ENCODE measurements at places on chromosomes 16 and 17.

- DNase-seq = no peak
These were observed 14.1 kb downstream of the CD7 start for GRCh38 chr17:82302991-82303943.

DNA sequence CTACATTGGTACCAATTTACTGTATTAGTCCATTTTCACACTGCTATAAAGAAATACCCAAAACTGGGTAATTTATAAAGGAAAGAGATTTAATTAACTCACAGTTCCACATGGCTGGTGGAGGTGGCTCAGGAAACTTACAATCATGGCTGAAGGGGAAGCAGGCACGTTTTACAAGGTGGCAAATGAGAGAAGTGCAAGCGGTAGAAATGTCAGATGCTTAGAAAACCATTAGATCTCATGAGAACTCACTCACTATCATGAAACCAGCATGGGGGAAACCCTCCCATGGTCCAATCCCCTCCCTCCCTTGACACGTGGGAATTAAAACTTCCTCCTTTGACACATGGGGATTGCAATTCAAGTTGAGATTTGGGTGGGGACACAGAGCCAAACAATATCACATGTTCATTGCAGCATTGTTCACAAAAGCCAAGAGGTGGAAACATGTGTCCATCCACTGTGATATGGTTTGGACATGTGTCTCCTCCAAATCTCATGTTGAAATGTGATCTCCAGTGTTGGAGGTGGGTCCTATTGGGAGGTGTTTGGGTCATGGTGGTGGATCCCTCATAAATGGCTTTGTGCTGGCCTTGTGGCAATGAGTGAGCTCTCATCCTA, 3.1 kb upstream of the SPACA3 start:
- no peak for DNase-seq

DNA sequence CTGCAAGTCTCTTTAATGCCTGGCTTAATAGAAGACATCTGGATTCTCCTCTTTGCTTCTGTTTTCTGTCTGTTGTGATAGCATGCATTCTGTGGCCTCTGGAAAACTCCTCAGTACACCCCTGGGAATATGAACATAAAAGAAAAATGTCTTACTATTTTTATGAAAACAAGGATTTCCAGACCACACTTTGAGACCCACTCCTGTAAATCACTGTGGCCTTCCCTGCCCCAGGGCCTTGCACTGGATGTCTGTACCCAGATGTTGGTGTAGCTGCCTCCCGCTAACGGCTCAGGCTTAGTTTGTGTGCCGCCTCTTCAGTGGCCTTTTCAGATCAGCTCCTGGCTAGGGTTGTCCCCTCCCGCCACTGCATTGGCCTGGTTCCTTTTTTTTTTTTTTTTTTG, 126.6 kb downstream of the SOCS1 start:
- no peak for DNase-seq

- DNase-seq = no peak
These were observed 32.0 kb downstream of the LRRC75A start for GRCh38 chr17:16459855-16460550.

GRCh38 chr17:66455060-66455459, 152.6 kb downstream of the PRKCA start:
- no peak for DNase-seq

DNA sequence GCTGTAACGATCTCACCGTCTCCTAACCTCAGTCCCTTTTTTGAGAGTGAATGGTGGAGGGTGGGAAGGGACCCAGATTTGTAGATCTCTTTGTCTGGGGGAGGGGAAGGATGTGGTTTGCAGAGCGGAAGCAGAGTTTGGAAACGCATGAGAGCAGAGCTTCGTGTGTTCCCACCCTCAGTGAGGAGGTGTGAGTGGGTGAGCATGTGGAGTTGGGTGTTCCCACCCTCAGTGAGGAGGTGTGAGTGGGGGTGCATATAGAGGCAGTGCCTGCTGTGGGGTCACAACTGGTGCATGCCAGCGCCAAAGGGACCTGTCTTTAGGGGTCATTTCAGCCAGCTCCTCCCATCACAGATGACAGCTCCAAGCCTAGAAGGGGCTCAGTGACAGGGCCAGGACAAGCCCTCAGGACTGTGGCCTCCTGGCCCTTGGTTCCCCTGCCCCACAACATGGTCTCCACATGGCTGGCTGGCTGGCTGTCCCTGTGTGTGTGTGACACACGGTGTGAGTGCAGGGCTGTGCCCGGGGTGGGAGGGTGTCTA, 1.8 kb upstream of the CISD3 start:
- DNase-seq = no peak

DNA sequence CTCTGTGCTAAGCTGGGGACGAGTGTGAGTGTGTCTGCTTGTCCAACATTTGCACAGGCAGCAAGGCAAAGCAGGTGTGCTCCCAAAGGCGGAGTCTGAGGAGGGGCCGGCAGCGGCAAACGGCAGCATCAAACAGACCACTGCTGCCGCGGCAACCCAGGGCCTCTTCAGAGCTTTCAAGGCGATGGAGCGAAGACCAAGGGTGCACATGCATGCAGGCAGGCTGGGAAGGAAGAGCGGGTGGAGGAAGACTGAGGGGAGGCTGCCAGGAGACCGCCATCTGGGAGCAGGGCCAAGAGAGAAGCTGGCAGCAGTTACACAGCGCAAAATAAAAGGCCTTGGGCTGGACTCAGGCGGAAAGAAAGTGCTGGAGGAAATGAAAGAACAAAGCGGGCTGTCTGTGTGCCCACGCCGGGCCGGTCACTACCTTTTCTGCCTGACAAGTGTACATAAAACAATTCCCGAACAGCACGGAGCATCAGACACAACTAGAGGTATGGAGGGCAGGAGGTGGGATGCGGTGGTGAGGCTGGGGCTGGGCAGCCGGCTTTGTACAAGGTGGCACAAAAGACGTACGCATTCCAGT, 8.5 kb downstream of the TIMM22 start:
- peak; percentile 71 for DNase-seq

GRCh38 chr16:50279504-50279865, 13.1 kb downstream of the ADCY7 start:
- no peak for DNase-seq

GRCh38 chr16:28556914-28557320, 3.2 kb downstream of the SGF29 start:
- no peak for DNase-seq

GRCh38 chr17:69779378-69780214, 295.4 kb upstream of the KCNJ16 start:
- no peak for DNase-seq

DNA sequence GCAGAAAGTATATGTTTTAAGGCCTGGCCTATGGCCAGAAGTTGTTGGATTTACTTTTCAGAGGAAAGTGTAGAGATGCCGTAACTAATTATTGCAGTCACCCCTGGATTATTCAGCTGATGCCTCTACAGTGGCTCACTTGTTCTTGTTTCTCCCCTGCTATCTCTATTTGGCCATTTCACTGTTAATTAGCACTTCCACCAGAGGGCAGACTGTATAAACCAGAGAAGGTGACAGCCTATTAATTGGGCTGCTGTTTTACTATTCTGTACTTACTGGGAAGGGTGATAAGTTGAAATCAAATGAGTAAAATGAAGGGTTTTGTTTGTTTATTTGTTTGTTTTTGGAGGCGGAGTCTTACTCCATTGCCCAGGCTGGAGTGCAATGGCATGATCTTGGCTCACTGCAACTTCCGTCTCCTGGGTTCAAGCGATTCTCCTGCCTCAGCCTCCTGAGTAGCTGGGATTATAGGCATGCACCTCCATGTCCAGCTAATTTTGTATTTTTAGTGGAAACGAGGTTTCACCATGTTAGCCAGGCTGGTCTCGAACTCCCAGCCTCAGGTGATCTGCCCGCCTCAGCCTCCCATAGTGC, 66.0 kb downstream of the CDK12 start:
- no peak for DNase-seq

GRCh38 chr17:12510535-12510934, 155.2 kb upstream of the MYOCD start:
- no peak for DNase-seq

GRCh38 chr17:75927286-75927922, 13.4 kb downstream of the FBF1 start:
- peak; percentile 27 for DNase-seq

DNA sequence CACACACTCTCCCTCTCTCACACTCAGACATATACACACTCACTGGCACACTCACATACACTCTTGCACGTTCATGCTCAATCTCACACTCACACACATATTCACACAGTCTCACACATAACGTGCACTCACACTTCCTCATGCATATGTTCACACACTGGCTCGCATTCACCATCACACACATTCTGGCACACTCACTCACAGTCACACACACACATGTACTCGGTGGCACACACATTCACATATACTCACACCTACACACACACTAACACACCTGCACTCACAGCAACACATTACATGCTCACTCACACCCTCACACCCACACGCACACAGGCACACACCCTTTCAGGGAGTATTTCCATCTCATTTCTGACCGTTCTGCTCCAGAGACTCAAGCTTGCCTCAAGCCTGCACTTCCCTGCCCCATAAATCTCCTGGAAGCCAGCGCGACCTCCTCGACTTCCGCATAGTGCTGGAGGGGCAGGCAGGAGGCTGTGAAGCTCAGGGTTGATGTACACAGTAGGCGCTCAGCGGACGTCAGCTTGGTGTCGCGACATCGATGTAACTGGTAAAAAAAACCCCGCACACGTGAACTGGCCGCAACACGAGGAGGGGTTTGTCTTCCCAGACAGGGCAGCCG, 66.7 kb upstream of the FOXF1 start:
- DNase-seq = no peak

DNA sequence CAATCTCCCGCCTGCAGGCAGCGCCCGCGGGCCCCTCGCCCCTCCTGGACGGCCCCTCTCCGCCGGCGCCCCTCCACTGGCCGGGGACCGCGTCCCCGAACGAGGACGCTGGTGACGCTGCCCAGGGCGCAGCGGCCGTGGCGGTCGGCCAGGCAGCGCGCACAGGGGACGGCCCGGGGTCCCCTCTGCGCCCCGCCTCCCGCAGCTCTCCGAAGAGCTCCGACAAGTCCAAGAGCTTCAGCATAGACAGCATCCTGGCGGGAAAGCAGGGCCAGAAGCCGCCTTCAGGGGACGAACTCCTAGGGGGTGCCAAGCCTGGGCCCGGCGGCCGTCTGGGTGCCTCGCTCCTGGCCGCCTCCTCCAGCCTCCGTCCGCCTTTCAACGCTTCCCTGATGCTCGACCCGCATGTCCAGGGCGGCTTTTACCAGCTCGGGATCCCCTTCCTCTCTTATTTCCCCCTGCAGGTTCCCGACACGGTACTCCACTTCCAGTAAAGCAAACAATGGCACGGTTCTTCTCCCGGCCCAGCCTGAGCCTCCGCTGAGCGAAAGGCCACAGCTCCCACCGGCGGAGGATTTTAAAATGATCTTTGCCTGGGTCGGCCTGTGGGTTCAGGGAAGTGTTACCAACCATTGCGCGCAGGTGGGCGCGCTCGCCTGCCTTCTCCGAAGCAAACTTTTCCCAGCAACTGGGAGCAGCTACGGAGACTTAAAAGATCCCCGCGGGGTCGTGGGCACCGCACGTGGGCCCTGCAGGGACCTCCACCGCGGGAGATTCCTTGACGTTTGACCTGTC, 1.1 kb downstream of the FOXL1 start:
- no peak for DNase-seq

- no peak for DNase-seq
These were observed 17.7 kb downstream of the USP10 start for GRCh38 chr16:84717484-84717883.

GRCh38 chr17:74497471-74497870, 31.0 kb downstream of the CD300A start:
- DNase-seq = no peak

DNA sequence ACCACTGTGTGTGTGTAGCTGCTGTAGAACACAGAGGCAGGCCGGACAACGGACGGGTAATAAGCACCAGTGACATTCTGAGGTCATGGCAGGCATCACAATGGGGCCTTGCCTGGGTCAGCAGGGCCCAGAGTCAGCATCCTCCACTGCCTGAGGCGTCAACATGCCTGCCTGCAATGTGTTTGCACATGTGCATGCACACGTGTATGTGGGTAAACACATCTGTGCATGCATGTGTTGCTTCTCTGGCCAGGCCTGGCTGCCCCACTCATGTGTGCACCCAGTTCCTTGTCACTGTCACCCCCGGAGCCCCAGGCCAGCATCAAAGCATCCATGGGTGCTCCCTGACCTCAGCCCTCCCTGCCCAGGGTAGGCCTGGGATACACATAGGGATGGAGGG, 43.3 kb downstream of the LGALS9 start:
- no peak for DNase-seq

- DNase-seq = no peak
These were observed 78.7 kb upstream of the LGALS9 start for GRCh38 chr17:27552276-27552732.

DNA sequence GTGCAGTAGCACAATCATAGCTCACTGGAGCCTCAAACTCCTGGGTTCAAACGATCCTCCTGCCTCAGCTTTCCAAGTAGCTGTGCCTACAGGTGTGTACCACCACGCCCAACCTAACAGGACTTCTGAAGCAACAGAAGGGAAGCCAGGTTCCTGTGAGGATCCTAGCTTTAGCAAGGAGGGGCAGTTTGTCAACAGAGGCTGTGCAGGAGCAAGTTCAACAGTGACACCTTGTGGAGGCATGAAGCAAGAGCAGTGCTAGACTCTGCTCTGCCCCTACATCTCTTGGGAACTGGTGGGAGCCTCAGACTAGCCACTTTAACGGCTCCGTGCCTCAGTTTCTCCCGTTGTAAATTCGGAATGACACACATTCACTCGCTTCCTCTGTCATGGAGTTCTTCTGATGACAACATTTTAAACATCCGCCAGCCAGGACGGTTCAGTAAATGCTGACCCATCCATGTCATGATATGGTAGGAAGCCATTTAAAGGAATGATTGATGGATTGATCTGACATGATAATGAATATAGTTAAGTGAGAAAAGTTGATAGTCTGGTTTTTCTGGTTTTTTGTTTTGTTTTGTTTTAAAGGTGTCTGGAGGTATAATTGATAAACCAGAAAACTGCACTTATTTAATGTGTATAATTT, 218.7 kb downstream of the MRTFB start:
- no peak for DNase-seq

GRCh38 chr16:27461483-27462171, 59.7 kb downstream of the IL21R start:
- DNase-seq = no peak

GRCh38 chr16:8892101-8892575, 10.0 kb downstream of the LITAFD start:
- no peak for DNase-seq
